ENCODE measurements at places on chromosomes 7 and 10.

DNA sequence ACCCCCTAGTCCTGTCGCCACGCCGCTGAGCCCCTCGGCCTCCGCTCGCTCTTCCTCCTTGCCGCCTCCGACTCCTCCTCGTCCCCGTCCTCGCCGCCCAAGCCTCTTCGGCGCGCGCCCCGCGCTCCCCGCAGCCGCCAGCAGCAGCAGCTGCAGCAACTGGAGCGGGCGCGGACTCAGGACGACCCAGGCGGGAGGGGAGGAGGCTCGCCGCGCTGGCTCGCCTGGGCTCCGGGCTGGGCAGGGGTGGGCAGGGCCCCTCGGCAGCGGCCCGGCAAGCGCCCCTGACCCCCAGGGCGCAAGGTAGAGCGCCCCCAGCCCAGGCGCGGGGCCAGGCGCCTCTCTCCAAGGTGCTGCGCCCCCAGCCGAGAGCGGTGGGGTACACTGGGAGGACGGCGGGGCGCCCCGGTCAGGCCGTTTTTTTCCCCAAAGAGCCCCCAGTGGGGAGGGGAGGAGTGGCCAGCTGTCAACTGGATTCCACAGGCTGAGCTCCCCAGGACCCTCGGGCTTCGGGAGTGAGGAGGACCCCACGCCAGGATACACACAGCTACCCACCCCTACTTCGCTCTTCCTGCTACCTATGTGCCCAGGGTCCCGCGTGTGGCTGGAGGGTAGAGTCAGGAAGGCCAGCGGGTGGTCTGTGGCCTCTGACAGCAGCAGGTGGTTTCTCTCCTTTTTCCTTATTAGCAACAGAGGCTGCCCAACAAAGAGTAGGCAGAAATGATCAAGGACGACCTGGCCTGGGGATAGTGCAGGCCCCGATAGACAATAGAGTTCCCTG lies 903 bp upstream of the KCNMA1 start:
- DNase-seq, result peak; percentile 64

DNA sequence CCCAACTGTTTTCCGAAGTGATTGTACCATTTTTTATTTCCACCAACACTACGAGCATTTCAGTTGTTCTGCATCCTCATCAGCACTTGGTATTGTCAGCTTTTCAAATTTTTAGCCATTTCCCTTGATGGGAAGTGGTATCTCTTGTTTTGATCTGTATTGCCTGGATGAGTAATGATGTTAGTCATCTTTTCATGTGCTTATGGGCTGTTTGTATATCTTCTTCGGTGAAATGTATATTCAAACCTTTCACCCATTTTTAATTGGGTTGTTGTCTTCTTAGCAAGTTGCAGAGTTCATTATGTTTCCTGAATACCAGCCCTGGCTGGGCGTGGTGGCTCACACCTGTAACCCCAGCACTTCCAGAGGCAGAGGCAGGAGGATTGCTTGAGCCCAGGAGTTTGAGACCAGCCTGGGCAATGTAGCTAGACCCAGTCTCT lies 22.1 kb downstream of the CLIP2 start:
- DNase-seq, result no peak

GRCh38 chr7:6496842-6497636 lies 49.3 kb upstream of the DAGLB start:
- DNase-seq, result no peak

GRCh38 chr10:30439931-30440330 lies 5.9 kb downstream of the MAP3K8 start:
- no peak for DNase-seq

- peak; percentile 15 for DNase-seq
These were observed 35.1 kb downstream of the SMNDC1 start for GRCh38 chr10:110269374-110270318.

DNA sequence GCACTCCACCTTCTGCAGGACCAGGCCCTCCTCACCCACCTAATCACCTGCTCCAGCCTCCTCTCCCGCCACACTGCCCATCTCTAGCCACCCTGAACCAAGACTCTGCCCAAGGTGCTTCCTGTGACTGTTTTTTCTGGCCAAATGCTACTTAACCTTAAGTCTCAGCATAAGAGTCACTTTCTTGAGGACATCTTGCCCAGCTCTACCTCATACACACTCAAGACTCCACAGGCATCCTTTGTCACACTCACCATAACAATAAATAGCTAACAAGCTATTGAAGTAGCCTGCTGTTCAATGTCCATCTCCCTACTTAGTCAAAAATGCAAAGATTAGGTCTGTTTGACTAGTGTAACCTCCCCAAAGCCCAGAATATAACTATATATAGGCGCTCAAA lies 455.4 kb upstream of the NFE2L3 start:
- DNase-seq, result no peak

DNA sequence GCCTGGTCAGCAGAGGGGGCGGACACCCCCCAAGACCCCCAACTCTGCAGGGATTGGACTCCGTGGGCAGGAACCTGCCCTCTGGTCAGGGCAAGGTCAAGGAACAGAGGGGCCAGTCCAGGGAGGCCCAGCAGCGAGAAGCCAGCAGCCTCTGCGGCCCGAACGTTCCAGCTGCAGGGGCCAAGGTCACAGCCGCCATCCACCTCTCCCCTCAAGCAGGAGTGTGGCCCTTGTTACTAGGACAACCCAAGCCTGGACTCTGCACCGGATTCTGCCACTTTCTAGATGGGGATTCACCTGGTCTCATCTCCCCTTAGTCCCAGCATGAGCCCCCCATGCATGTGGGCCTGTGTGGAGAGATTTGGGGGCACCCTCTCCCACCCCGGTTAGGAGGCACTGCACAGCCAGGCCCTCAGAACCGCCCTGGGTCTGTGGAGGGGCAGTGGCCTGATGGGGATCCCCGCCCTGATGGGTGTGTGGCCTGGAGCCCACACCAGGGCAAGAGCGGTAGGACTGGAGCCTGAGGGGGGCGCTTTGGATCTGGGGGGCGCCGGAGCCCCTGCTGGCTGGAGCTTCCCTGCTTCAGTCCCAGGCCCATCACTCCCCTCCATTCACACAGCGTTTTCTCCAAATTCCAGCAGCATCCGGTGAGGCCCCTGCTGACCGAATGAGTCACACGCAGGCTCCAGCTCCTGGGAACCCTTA lies 18.1 kb downstream of the ADGRA1 start:
- no peak for DNase-seq

DNA sequence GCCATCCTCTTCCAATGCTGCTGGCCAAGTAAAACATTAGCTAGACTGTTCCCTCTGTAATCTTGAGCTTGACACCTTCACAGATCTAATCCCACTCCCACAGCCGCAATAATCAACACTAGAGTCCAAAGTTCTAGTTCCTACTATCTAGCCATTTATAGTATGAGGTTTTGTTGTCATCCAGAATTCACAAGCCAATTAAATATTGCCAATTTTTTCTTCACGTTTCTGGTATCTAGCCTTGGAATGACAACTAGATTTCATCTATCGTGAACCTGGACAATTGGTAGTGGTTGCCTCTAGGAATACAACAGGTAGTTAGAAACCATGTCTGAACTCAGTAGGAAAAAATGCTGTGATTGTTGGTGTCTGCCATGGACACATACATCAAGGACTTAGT lies 10.4 kb downstream of the WASL start:
- no peak for DNase-seq

DNA sequence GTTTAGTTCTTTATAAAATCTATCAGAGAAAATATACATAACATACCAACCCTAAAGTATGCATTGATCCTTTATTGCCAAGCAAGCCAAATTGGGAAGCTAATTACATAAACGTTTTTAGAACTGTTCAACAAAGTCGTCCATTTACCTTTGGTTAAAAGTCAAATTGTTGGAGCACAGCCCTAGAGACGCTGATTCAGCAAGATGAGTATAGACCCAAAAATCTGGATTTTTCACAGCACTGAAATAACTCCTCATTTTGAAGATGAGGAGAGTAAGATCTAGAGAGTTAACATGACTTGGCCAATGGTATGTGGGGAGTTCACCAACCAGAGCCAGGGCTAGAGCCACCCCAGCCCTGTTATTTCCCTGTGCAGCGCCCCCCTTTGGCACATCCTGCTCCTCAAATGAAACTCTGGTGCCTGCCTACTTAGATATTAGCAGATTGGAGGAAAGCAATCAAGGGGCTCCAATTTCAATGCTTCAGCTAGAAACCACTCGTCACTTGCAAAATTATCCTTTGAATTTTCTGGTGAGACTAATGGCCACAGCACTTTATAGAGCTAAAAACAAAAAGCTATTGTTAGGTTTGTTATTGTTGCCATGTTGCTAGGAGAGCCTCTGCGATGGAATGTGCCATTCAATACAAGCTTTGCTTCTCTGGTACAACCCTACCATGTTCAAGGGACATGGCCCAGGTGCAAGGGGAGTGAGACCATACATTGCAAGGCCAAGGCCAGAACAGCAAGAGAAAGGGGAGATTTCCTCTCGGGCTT lies 132.6 kb upstream of the ZEB1 start:
- DNase-seq, result no peak

DNA sequence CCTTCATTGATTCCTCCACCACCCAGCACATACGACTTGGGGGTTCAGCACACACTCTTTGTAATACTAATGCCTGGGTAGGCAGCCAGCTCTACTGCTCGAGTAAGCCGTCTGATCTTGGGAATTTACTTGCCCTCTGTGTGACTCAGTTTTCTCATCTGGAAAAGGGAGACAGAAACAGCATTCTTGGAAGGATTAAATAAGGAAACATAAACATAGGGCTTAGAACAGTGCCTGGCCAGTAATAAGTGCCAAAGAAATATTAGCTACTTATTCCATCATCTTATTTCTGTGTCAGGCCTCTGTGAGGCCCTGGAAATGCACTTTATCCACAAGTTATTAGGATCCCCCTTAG lies 130.1 kb downstream of the TNS3 start:
- DNase-seq, result no peak

- DNase-seq, result peak; percentile 96
These were observed 37.8 kb upstream of the PSAP start for GRCh38 chr10:71888623-71889387.

GRCh38 chr7:22216832-22217475 lies 140.0 kb downstream of the RAPGEF5 start:
- no peak for DNase-seq

GRCh38 chr10:88725798-88726197 lies 19.7 kb downstream of the LIPK start:
- DNase-seq, result no peak

DNA sequence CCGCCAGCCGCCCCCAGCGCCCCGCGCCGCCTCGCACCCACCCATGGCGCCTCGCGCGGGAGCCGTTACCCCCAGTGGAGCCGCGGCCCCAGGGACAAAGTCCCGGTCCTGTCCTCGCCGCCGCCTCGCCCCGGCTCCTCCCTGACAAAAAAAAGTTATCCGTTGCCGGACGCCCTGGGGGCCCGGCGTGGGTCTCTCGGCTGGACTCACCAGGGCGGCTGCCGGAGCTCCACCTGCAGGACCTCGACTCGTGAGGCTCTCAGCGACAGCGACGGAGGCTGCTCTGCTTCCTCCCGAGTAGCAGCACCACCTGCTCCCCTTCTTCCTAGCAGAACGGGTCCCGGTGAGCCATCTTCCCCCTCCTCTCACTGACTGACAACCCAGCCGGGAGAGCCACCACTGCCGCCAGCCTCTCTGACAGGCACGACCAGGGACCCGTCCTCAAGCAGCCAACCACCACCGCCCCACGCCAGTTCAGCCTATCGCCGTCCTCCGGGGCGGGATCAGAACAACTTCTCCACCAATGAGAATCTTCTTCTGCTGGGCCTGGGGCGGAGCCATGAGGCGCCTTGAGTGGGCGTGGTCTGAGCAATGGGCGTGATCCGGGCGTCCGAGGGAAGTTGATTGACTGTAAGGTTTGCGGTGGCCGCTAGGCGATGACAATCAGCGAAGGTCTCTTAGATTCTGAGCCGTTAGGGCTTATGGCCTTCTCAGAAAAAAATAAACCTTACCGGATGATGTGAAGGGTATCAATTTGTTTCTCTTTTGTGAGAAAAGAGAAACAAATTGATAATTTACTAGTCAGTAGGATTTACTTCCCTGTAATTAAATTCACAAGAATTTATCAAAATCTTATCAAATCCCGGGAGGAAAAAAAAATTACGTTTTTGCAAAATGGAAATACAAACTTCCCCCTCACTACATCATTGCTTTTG lies at the start of gene HYCC1:
Gene HYCC1, minus strand, starts transcription at position 416 of the 935 bp plus-strand sequence. CDS start 23,019 bp downstream, outside the sequence.
- peak; percentile 99 for DNase-seq

GRCh38 chr10:131860806-131861440 lies 39.9 kb upstream of the PPP2R2D start:
- DNase-seq, result no peak

DNA sequence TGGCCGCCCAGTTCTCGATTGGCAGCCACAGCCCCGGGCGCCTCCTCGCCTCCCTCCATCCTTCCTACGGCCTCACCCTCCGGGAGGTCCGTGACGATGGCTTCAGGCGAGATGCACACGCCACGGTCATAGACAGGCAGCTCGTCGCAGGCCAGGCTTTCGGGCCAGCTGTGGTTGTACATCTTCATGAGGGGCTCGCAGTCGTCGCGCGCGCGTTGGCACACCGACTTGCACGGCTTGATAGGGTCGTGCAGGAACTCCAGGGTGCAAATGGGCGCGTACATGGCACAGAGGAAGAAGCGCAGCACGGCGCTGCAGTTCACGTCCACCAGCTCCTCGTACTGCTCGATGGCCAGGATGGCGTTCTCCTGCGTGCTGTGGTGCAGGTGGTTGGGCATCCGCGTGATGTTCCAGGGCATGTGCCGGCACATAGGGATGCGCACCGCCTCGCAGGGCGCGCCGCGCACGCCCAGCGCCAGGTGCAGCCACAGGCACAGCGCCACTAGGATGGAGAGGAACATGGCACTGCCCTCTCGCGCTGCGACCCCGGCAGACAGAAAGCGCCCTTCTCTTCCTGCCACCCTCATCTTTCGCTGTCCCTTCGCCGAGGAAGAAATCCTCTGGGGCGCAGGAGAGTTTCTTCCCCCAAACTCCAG lies 472 bp downstream of the SFRP4 start:
- peak; percentile 21 for DNase-seq

- DNase-seq, result no peak
These were observed 49.2 kb upstream of the ANKRD1 start for GRCh38 chr10:90969947-90970673.

- no peak for DNase-seq
These were observed 975.2 kb downstream of the SORCS1 start for GRCh38 chr10:106189292-106189691.

- DNase-seq, result no peak
These were observed 12.1 kb downstream of the CRYGN start for GRCh38 chr7:151427705-151428377.

DNA sequence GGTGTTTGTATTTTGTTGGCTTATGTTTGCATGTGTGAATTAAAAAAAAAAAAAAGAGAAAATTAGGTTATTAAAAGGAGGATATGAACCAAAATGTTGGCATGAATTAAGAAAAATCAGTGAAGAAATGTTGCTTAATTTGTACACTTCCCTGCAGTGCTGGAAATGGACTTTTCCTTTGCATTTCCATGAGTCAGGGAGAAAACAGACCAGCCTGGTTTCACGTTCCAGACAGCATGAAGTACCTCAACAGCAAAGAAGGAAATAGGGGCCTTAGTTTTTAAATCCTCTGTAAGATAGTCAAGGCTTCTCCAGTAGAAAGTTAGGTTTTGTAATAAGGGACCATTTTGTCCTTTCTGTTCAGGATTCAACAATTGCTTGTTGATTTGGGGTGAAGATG lies 159.7 kb downstream of the CELF2 start:
- no peak for DNase-seq
